Suppressor macrophage (primary cell): ENCODE measurements at places on chromosomes 2 and 18.
A peak's percentile ranks its signal among the peaks of the same experiment; 100 is the strongest.

DNA sequence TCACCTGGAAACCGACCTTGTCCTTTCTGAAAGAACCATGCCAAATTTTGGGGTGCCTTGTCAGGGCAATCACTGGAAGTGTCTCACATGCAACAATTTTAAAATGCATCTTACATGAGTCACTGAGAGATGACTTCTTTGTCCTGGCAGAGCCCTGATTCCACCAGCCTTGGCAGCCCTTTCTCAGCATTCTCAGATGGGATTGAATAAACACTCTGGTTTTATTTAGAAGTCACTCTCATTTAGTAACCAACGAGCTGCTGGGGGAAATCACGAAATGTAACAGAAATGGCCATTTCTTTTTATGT, 3.8 kb upstream of the ATP8B1 start:
- no peak for DNase-seq

DNA sequence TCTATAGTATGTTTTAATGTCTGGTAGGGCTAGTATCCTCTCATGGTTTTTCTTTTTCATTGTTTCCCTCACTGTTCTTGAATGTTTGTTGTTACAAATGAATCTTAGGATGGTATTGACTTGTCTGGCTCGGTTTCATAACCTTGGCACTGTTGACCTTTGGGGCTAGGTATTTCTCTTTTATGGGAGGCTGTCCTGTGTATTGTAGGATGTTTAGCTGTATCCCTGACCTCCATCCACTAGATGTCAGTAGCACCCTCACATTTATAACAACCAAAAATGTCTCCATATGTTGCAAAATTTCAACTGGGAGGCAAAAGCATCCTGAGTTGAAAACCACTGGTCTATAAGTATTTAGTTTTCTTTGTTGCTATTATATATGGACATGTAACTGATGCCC, 7.0 kb upstream of the AOX1 start:
- peak; percentile 51 for DNase-seq

DNA sequence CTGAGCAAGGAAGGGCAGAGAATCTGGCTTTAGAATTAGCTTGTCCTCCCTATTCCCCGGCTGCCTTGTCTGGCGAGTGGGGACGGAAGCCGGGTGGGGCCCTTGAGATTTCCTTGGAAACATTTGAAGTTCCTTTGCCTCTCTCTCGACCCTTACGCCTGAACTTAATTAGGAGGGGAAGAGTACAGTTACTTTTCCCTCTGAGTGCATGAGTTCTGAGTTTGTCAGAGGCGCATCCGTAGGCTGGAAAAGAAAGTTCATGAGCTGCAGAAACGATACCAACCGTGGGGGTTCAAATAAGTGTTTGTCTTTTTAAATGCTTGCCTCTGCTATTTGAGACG, 468 bp downstream of the PIKFYVE start:
- peak; percentile 19 for DNase-seq

- no peak for DNase-seq
These were observed 118.0 kb downstream of the RNF152 start for GRCh38 chr18:61774846-61775245.

DNA sequence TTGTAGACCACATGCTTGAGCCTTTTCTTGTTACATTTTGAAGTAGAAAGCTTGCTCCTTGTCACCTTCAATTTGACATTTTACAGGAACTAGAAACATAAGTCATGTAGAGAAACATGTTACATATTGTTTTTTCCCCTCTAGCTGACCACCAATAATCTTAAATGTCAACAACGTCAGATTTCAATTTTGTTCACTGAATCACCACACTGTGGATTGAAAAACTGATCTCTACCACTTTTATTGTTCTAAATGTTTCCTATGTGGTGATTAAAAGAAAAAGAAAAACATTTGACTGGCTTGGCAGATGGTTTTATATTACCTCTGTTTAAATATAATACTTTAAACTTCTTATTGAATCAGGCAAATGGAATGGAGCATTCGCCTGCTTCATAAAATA, 87.7 kb downstream of the DSEL start:
- no peak for DNase-seq

DNA sequence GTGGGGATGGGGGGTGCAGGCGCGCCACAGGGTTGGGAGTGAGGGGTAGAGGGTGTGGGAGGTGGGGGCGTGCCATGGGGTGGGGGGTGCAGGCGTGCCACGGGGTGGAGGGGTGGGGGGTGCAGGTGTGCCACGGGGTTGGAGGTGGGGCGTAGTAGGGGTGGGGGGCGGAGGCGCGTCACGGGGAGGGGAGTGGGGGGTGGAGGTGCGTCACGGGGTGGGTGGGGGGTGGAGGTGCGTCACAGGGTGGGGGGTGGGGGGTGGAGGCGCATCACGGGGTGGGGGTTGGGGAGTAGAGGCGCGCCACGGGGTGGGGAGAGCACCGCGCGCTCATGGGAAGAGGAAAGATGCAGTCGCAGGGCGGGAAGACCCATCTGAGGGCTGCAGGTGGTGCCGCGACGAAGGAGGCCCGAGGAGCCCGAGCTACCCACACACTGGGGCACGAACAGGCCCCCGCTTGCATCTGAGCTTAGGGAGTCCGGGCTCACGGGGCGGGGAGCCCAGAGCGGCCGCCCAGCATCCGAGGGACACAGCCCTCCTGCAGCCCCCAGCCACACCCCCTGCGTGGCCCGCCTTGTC, 37.5 kb downstream of the SNED1 start:
- no peak for DNase-seq

DNA sequence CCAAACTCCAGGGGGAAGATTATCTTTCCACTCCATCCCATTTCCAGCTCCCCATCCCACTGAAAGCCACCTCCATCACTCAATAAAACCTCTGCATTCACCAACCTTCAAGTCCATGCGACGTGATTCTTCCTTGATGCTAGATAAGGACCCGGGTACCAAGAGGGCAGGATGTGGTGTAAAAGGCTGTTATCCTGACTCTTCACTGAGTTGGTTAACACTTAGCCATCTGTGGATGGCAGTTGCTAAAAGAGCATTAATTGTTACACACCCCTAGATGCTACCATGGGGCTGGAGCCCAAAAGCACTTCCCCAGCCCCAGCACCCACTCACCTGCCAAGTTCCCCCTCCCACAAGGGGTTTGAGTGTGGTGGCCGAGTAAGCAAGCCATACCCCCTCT, 53.4 kb upstream of the DPP10 start:
- DNase-seq = no peak

DNA sequence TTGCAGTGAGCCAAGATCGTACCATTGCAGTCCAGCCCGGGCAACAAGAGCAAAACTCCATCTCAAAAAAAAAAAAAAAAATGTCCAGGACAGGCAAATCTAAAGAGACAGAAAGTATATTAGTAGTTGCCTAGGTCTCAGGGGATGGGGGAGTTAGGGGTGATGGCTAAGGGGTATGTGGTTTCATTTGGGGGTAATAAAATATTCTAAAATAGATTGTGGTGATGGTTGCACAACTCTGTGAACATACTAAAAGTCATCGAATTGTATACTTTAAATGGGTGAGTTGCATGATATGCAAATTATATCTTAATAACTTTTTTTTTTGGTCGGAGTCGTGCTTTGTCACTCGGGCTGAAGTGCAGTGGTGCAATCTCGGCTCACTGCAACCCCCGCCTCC, 34.2 kb upstream of the ACTR2 start:
- no peak for DNase-seq

DNA sequence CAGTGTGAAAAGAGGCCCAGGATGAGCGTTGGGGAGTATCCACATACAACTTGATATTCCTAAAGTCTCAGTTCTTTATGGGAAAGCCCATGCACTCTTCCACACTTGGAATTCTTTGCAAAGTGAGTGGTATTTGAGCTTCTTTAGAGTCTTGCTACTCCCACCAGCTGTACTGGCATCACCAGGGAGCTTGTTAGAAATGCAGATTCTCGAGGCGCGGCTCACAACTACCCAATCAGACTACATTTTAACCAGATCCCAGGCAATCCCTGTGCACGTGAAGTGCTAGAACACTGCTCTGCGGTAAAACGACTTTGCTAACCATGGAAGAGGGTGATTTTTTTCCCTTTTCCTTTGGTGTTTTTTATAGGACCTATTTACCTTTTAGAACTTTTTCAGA, 184.7 kb downstream of the NEDD4L start:
- DNase-seq = no peak

DNA sequence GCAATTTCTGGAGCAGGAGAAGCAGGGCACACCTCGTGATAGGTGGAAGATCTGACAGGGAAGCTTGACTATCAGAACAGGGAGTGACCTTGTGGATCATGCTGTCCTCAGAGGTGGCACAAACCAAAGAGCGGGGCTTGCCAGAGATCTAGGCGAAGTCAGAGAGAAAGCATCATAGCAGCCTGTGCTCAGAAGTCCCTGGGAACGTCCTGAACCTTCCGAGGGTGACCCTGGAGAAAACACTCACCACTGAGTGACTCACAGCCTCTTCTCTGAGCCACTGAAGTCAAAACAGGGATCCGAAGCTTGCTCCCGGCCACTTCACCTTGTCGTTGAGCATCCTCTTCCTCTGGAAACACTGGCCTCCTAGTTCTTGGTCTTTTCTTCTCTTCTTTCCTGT, 56.7 kb downstream of the IL1R2 start:
- no peak for DNase-seq
